Muscle of leg (tissue), 16 donors: ENCODE measurements at places on chromosomes 13 and 19. TPM values are rescaled to one million over a fixed set of nuclear protein-coding genes. Genes with fewer than 3 reads are reported as not detected.

DNA sequence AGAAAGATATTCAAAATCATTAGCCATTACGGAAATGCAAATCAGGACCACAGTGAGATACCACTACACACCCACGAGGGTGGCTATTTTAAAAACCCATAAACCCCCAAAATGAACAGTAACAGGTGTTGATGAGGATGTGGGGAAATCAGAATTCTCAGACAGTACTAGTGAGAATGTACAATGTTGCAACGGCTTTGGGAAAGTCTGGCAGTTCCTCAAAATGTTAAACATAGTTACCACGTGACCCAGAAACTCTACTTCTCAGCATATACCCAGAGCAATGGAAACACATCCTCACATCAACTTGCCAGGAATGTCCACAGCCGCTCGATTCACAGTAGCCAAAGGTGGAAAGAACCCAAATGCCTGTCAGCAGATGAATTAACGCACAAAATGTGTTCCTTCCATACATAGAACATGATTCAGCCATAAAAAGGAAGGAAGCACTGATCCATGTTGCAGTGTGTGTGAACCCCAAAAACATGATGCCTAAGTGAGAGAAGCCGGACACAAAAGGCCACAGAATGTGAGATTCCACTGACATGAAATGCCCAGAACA lies 7.0 kb downstream of the PLVAP start:
- peak; percentile 84 for DNase-seq

DNA sequence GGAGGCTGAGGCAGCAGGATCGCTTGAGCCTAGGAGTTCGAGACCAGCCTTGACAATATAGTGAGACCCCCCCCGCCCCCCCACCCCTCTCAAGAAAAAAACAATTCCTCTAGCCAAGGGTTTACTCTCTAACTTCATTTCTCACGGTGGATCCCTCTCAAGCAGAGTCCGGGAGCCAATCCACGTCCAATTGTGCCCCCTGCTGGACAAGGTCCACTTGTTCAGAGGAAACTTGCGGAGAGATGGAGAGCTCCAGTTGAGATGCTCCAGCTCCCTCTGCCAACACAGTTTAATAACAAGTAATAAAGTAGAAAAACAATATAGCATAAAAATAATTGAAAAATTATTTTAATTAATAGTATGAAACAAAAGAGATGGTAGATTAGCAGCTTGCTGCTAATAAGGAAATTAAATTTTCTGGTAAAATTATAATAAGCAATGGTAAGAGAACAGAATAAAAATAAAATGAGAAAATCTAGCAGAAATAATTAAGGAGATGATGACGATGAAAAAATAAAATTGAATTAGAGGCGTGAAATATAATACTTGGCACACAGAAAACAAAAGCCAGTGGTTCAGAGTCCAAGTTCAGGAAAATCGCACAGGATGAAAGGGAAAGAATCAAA lies 14.5 kb upstream of the SIGLEC14 start:
- peak; percentile 81 for DNase-seq

DNA sequence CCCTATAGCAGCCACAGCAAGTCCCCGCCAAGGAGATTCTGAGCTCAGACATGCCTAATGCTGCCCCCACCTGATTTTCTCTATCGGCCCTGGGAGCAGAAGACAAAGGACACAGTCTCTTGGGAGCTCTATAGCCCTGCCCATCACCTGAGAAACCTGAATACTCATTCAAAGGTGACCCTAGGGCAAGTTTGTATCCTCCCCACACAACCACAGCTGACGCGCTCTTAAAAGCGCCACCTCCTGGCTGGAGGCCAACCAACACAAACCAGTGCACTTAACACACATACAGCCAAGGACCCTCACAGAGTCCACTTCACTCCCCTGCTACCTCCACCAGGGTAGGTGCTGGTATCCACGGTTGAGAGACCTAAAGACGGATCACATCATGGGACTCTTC lies 8.8 kb upstream of the IGFL4 start:
- DNase-seq = no peak

DNA sequence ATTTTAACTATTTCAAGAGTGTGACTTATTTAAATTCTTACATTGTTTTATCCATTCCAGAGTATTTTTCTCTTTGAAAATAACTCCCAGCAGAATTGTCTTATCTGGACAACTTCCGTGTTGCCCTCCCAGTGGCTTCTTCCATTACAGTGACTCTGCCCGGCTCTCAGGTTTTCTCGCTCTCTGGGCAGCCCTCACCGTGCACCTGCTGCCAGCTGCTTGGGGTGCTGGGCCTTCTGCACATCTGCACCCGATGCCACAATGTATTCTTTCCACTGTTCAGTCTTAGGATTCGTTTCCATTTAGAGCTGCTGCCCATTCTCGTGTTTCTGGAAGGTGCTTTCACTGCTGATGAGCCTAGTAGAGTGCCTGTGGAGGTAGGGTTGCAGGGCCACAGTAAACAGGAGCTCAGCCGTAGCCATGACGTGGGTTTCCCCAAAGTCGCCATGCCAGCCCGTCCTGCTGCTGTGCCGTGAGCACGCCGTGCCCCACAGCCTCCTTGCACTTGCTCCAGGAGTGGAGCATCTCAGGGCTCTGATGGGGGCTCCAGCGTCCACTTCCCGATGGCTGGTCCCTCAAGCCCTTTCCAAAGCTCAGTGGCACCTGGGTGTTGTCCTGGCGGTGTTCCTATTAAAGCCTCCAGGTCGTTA lies 46.1 kb upstream of the DCUN1D2 start:
- no peak for DNase-seq

DNA sequence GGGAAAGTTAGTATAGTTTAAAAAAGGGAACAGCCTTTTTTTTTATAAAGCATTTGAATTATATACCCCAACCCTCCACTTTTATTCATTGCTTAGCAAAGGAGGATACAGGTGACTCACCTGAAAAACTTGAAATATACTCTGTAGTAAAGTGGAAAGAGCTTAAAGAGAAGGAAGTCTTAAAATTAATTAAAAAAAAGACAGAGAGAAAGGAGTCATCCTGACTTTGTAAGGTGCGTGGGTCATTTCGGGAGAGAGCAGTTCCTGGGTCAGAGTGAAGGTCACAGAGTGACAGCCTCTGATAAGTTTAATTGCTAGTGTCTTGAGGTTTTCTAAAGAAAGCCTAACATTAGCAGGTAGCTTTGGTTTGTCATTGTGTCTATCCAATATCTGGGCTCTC lies 310.3 kb downstream of the KLF5 start:
- no peak for DNase-seq

- no peak for DNase-seq
Observed at GRCh38 chr13:29105779-29106178, 285.6 kb downstream of the MTUS2 start.

- peak; percentile 3 for DNase-seq
Observed at GRCh38 chr13:92896842-92897241, 329.8 kb upstream of the GPC6 start.

GRCh38 chr19:45142726-45143110 lies 18.1 kb downstream of the NKPD1 start:
- peak; percentile 45 for DNase-seq

DNA sequence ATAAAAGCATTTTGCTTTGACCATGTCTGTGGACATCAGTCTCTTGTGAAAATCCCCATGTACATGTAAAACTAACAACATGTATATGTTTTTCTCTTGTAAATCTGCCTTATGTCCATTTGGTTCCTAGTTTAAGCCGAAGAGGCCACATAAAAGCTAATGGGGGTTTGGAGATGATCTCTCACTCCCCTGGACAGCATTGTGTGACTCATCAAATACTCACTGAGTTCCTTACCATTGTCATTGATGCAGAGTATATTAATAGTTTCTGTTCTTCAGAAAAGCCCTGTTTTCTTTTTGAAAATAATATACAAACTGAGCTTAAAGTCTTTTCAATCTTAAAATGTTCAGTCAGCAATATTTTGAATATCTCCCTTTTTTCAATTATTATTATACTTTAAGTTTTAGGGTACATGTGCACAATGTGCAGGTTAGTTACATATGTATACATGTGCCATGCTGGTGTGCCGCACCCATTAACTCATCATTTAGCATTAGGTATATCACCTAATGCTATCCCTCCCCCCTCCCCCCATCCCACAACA lies 536.7 kb upstream of the HTR2A start:
- no peak for DNase-seq

GRCh38 chr13:95385373-95385772 lies 84.1 kb upstream of the ABCC4 start:
- no peak for DNase-seq

GRCh38 chr19:44939668-44940067 lies 2.4 kb upstream of the APOC4 start:
- DNase-seq = no peak

The ADGRE1 gene
- polyA plus RNA-seq = 0.09 TPM

The ZNF382 gene
- 8.4 TPM for polyA plus RNA-seq

The KLK10 gene
- not detected for polyA plus RNA-seq

The WDR87 gene
- polyA plus RNA-seq = 0.11 TPM

The ZNF528 gene
- polyA plus RNA-seq = 18.7 TPM
